Naive B cell (primary cell): ENCODE measurements at places on chromosomes 11 and 22. TPM values are rescaled to one million over a fixed set of nuclear protein-coding genes. Genes with fewer than 3 reads are reported as not detected.

CXCR5 gene
- 113 TPM for polyA plus RNA-seq

ARCN1 gene
- polyA plus RNA-seq, result 105 TPM

OLFML1 gene
- 1.4 TPM for polyA plus RNA-seq

PHRF1 gene
- 4.9 TPM for polyA plus RNA-seq

TMEM132A gene
- 0.23 TPM for polyA plus RNA-seq

CYTH4 gene
- polyA plus RNA-seq, result 50.9 TPM

DCHS1 gene
- 0.19 TPM for polyA plus RNA-seq

PLAAT5 gene
- polyA plus RNA-seq, result not detected

GRCh38 chr11:96235751-96236150 lies 107.2 kb downstream of the MAML2 start:
- H3K4me1 ChIP-seq, result peaks cover 33% of the 10 kb centered on the region
- no peak for DNase-seq
- no peaks in the 10 kb centered on the region for H3K36me3 ChIP-seq

- H3K4me1 ChIP-seq, result peaks cover 38% of the 10 kb centered on the region
- H3K27ac ChIP-seq, result peak overlapping the region; percentile 1
- peaks cover 5% of the 10 kb centered on the region for H3K36me3 ChIP-seq
- DNase-seq, result peak; percentile 72
- peak overlapping the region; percentile 68 for H3K4me3 ChIP-seq
Observed at GRCh38 chr11:82557274-82557673, 176.4 kb downstream of the FAM181B start.

- H3K27me3 ChIP-seq, result no peaks in the 10 kb centered on the region
- no peak overlapping the region for H3K4me3 ChIP-seq
- no peak for DNase-seq
- peaks cover 10% of the 10 kb centered on the region for H3K4me1 ChIP-seq
- peaks cover 9% of the 10 kb centered on the region for H3K36me3 ChIP-seq
- peak overlapping the region; percentile 84 for H3K27ac ChIP-seq
Observed at GRCh38 chr11:63951779-63952536, 13.2 kb downstream of the NAA40 start.

GRCh38 chr11:12680246-12680939 lies 6.2 kb downstream of the TEAD1 start:
- H3K4me1 ChIP-seq, result peaks cover 2% of the 10 kb centered on the region
- DNase-seq, result no peak
- H3K4me3 ChIP-seq, result no peak overlapping the region
- H3K27ac ChIP-seq, result no peak overlapping the region
- H3K27me3 ChIP-seq, result peaks cover 82% of the 10 kb centered on the region
- no peaks in the 10 kb centered on the region for H3K36me3 ChIP-seq

DNA sequence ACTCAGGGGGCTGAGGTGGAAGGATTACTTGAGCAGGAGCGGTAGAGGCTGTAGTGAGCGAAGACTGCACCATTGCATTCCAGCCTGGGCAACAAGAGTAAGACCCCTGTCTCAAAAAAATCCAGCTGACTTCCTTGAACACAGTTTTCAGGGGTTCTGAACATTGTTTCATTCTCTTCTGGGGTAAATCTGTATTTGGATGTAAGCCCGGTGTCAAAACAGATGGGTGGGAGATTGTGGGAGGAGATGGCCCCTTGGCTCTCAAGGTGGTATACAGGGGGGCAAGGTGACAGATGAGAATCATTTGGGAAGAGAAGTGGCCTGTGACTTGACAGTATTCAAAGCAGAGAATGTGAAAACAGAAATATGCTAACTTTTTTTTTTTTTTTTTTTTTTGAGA lies 4.8 kb downstream of the ESAM start:
- H3K27me3 ChIP-seq, result no peaks in the 10 kb centered on the region
- H3K27ac ChIP-seq, result no peak overlapping the region
- peak overlapping the region; percentile 68 for H3K4me3 ChIP-seq
- H3K36me3 ChIP-seq, result no peaks in the 10 kb centered on the region
- H3K4me1 ChIP-seq, result peaks cover 41% of the 10 kb centered on the region

GRCh38 chr11:60345489-60345888 lies 18.4 kb downstream of the MS4A6E start:
- no peaks in the 10 kb centered on the region for H3K27me3 ChIP-seq
- no peak overlapping the region for H3K4me3 ChIP-seq
- DNase-seq, result no peak
- H3K27ac ChIP-seq, result no peak overlapping the region
- H3K36me3 ChIP-seq, result no peaks in the 10 kb centered on the region

DNA sequence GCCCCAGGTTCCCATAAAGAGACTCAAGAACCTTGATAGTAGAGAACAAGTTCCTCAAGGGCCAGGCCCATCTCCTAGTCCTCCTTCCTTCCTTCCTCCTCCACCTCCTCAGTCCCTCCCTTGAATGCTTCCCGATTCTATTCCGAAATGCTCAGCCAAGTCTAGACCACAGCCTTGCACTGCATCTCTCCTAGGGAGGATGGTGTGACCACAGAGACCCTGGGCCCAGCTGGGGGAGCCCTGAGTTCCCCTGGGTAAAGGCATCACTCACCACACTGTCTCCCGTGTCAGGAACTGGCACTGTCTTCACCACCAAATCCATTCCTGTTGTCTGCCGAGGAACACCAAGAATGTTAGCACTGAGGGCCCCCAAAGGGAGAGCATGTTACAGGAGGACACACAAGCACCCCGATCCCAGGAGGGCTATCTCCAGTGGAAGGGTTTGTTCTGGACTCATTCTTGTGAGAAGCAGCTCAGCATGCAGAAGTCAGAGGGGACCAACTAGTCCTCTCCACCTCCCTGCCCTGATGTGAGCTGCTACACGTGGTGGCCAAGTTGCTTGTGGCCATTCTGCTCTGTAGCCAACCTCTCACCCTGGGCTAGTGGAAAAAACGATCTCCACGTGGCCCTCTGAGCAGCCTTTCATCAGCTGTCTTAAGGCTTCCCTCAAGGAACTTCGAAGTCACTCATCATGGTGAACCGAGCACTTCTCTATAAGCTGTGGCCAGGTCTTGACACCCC lies 8.7 kb downstream of the IFT27 start:
- H3K4me3 ChIP-seq, result no peak overlapping the region
- peaks cover 10% of the 10 kb centered on the region for H3K27me3 ChIP-seq
- peaks cover 11% of the 10 kb centered on the region for H3K4me1 ChIP-seq
- H3K27ac ChIP-seq, result peak overlapping the region; percentile 25

- H3K27me3 ChIP-seq, result peaks cover 63% of the 10 kb centered on the region
- DNase-seq, result no peak
- no peaks in the 10 kb centered on the region for H3K36me3 ChIP-seq
- no peak overlapping the region for H3K27ac ChIP-seq
Observed at GRCh38 chr11:120298461-120298860, 26.6 kb upstream of the TLCD5 start.

DNA sequence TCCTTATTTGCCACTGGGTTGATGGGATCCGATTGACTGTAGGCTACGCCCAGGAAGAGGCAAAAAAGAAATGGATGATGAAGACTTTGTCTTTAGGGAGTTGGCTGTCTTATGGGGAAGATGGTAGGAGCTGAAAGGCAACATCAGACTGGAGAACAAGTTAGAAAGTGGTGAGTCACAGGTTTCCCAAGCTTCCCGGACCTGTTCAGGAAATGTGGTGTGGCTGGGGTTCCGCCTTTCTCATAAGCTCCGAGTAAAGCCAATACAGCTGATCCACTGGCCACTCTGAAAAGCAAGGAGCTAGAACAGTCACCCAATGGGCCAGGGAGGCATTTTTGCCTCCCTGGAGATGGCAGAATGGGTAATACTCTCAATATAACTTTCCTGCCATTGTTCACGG lies 194.5 kb downstream of the SNX19 start:
- no peak overlapping the region for H3K27ac ChIP-seq
- peaks cover 13% of the 10 kb centered on the region for H3K27me3 ChIP-seq
- H3K36me3 ChIP-seq, result no peaks in the 10 kb centered on the region
- no peaks in the 10 kb centered on the region for H3K4me1 ChIP-seq

DNA sequence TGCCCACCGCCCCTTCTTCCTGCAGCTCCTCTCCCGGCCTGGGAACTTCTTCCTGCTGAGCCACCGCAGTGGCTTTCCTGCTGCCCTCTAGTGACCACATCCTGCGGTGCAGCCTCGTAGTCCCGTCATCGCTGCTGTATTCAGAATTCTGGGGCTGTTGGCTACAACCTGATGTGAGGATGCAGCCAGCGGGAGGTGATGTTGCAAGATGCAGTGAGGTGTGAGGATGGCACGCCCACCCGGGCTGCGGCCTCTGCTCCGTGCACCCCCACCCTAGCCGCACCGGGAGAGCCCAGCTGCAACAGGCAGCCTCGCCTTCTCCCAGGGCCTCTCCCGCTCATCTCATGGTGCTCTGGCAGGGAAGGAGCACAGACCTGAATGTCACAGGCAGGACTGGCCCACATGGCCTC lies 10.1 kb downstream of the CHST1 start:
- H3K36me3 ChIP-seq, result no peaks in the 10 kb centered on the region
- H3K4me3 ChIP-seq, result no peak overlapping the region
- no peak overlapping the region for H3K27ac ChIP-seq
- DNase-seq, result peak; percentile 12
- peaks cover 64% of the 10 kb centered on the region for H3K27me3 ChIP-seq
- H3K4me1 ChIP-seq, result no peaks in the 10 kb centered on the region

- peaks cover 18% of the 10 kb centered on the region for H3K27me3 ChIP-seq
- no peak overlapping the region for H3K27ac ChIP-seq
- H3K4me3 ChIP-seq, result no peak overlapping the region
Observed at GRCh38 chr11:31974366-31975136, 116.3 kb upstream of the RCN1 start.

GRCh38 chr11:58505849-58506248 lies 2.1 kb downstream of the OR5B21 start:
- H3K4me3 ChIP-seq, result no peak overlapping the region
- no peaks in the 10 kb centered on the region for H3K27me3 ChIP-seq
- DNase-seq, result no peak
- H3K27ac ChIP-seq, result no peak overlapping the region
- H3K4me1 ChIP-seq, result peaks cover 13% of the 10 kb centered on the region

GRCh38 chr11:122744357-122744756 lies 88.8 kb downstream of the UBASH3B start:
- peaks cover 36% of the 10 kb centered on the region for H3K4me1 ChIP-seq
- H3K27ac ChIP-seq, result no peak overlapping the region
- H3K27me3 ChIP-seq, result no peaks in the 10 kb centered on the region
- H3K4me3 ChIP-seq, result no peak overlapping the region
- DNase-seq, result no peak
- no peaks in the 10 kb centered on the region for H3K36me3 ChIP-seq

- no peaks in the 10 kb centered on the region for H3K36me3 ChIP-seq
- no peaks in the 10 kb centered on the region for H3K4me1 ChIP-seq
- peaks cover 28% of the 10 kb centered on the region for H3K27me3 ChIP-seq
- H3K27ac ChIP-seq, result no peak overlapping the region
- DNase-seq, result no peak
Observed at GRCh38 chr11:10331548-10332289, 26.8 kb downstream of the ADM start.

GRCh38 chr22:27397954-27398342 lies 403.6 kb downstream of the MN1 start:
- no peak for DNase-seq
- H3K4me1 ChIP-seq, result no peaks in the 10 kb centered on the region
- H3K27me3 ChIP-seq, result peaks cover 16% of the 10 kb centered on the region
- H3K4me3 ChIP-seq, result no peak overlapping the region
- no peaks in the 10 kb centered on the region for H3K36me3 ChIP-seq

DNA sequence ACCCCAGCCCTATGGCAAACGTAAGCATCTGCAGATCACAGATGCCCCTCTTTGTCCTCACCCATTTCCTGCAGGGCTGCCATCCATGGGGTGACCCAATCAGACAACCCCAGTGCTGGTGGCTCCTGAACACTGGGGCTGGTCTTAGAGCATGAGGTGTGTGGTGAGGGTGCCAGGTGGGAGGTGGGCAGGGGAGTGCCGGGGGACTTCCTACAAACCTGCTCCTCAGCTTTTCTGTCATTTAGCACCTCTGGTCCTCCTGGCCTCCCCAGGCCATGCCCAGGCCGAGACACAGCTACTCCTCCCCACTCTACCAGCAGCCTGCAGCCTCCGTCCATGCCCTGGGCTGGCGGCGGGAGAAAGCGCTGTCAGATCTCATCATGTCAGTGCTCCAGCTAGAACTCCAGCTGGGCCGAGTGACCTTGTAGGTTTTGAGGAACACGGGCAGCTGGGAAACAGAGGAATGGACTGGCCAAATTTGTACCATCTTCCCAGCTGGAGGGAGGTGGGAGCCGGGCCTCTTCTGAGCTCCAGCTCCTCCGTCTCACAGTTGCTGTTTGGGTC lies 157.7 kb upstream of the NECTIN1 start:
- no peak for DNase-seq
- H3K27me3 ChIP-seq, result peaks cover 9% of the 10 kb centered on the region
- no peaks in the 10 kb centered on the region for H3K4me1 ChIP-seq
- H3K4me3 ChIP-seq, result no peak overlapping the region
- H3K27ac ChIP-seq, result no peak overlapping the region

DNA sequence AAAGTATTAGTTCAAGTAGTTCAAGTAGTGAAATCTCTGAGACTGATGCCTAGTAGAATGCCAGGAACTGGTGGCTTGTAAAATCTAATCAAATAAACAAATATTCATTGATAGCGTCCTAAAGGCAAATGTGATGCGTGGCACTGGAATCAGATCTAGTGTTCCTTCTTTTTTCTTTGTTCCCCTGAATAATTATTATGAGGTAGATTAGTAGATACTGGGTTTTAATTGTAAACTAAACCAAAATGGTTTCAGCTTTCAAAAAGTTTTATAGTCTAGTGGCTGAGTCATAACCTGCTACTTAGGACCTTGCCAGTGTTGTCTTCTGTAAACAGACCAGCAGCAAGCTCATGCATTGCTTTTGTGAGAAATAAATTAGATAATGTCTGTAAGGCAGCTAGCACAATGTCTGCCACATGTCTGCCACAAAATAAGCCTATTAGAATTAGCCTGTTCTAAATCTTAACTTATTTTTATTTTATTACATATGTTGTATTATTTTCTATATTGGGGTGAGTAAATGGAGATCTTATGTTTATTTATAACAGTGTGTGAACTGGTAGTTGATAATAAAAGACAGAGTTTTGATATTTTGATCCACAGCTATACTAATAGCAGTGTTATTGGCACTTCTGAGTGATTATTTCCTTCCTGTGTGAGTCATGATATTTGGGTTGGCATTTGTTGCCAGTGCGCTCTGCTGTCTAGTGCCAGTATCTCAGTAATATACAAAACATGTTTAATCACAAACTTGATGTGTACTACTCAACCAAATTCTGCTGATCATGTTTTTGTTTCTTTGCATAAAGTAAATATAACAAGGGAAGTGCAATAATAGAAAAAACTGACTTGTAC lies 135.7 kb downstream of the TMEM135 start:
- H3K27ac ChIP-seq, result no peak overlapping the region
- H3K4me3 ChIP-seq, result no peak overlapping the region
- peaks cover 44% of the 10 kb centered on the region for H3K36me3 ChIP-seq
- H3K27me3 ChIP-seq, result no peaks in the 10 kb centered on the region
- peaks cover 2% of the 10 kb centered on the region for H3K4me1 ChIP-seq

DNA sequence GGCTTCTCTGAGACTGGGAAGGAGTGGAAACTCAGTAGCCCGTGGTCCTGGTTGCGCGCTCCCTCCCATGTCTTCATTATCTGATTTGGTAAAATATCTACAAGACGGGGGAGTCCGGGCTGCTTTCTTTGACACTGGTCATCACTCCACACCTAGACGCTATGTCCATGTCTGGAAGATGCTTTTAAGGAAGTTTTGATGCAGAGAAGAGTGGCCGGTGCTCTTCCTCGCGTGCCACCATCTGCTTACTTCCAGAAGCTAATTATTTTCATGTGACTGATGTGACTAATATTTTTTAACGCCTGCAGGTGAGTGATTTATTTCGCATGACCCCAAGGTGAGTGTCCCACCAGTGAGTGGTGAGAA lies 339 bp upstream of the TRIM21 start:
- H3K27ac ChIP-seq, result peak overlapping the region; percentile 93
- peaks cover 31% of the 10 kb centered on the region for H3K4me1 ChIP-seq
- no peak for DNase-seq
- H3K36me3 ChIP-seq, result peaks cover 25% of the 10 kb centered on the region
